ENCODE measurements at places on chromosomes 4 and X.

- DNase-seq, result no peak
Observed at GRCh38 chr4:93771640-93772411, 56.7 kb upstream of the ATOH1 start.

GRCh38 chr4:26307037-26307800 lies 13.6 kb upstream of the RBPJ start:
- no peak for DNase-seq

- DNase-seq, result no peak
Observed at GRCh38 chr4:85940151-85940550, 419.7 kb downstream of the MAPK10 start.

DNA sequence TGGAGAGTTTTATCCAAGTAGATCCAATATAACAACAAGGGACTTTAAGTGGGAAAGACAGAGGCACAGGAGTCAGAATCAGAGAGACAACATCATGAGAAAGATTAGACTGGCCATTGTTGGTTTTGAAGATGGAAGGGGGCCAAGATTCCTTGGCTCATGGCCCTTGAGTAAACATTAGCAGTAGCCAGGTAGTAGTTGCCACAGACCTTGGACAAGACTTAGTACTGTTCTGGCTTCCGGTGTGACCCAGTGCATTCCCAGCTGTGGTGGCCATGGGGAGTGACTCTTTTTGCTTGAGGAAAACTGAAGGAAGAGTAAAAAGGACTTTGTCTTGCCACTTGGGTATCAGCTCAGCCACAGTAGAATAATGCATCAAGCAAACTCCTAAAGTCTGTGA lies 462.2 kb upstream of the CPXCR1 start:
- DNase-seq, result no peak

- no peak for DNase-seq
Observed at GRCh38 chrX:50876551-50876950, 34.0 kb upstream of the BMP15 start.

GRCh38 chrX:150454508-150455214 lies 91.5 kb downstream of the MAMLD1 start:
- no peak for DNase-seq

- no peak for DNase-seq
Observed at GRCh38 chr4:167308876-167309275, 74.6 kb upstream of the SPOCK3 start.

- DNase-seq, result no peak
Observed at GRCh38 chrX:115616943-115617563, 56.1 kb downstream of the PLS3 start.

DNA sequence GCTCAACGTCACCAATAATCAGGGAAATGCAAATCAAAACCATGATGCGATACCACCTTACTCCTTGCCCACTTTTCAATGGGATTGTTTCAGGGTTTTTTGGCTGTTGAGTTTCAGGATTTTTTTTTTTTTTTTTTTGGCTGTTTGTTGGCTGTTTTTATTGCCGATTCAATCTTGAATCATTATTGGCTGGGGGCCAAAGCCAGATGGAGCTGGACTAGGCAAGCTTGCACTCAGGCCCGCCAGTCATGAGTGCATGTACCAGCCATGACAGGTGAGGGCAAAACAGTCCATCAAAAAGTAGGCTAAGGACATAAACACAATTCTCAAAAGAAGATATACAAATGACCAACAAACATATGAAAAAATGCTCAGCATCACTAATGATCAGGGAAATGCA lies 13.3 kb downstream of the YIPF7 start:
- DNase-seq, result no peak

DNA sequence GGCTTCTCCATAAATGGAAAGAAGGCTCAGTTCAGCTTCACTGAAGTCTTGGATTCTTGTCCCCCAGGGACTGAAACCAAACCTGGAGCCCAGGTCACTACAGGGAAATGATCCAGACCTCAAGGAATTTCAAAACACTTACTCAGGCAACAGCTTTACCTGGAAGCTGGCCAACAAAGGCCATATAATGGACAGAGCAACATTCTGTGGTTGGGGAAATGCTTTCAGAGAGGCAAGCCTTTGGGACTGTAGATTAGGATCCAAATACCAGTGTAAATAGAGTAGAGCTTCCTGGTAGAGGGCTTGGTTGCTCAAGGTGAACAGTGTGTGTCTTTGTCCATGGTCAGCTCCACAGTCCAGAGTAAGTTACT lies 57.0 kb upstream of the PROM1 start:
- no peak for DNase-seq

DNA sequence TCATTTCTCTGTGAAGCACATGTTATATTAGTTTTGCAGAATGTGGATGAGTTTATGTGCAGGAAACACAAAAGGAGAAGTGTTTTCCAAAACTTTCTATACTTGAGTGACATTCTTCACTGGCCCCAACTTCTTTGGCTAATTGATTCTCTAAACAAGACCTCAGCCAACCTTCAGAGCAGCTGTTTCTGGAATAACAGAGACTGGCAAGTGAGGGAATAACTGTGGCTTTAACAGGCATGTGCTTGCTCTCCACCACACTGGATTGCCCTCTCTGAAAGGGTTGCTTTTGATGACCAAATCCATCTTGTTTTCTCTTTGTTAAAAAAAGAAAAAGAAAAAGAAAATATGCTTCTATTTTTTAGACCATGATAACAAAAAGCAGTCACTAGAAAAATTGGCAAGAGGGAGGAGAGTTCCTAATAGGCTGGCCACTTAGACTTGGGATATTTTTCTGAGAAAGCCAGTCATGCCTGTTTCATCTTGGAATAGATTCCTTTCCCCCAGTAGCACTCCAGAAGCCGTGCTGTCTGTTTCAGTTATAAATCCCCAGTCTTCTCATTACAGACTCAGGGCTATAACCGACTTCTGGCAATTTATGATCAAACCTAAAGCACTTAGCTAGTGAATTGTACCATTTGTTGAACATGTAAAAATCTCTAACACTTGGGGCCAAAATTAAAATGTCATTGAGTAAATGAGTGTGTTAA lies 295.0 kb upstream of the NR3C2 start:
- DNase-seq, result no peak

Measured in D341Med (cell line).